ENCODE measurements at places on chromosomes 13 and 19.

DNA sequence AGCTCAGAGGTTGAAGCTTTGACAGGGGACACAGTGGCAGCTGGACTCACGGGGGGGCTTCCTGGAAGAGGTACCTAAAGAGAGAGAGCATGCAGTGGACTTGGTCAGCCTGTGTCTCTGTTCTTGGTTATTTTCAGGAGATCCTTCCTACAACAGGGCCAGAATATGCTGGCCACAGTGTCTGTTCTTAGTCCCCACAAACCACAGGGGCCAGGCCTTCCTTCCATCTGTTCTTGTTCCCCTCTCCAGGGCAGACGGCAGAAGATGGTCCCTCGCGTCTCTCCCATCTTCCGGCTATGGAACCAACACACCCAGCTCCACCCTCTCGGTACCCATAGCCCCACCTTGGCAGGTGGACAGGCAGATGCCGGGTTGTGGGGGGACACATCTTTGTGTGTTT lies 24.8 kb downstream of the MAST3 start:
- no peak for DNase-seq

- no peak for DNase-seq
These were observed 89.0 kb upstream of the SPATA13 start for GRCh38 chr13:24071423-24072075.

DNA sequence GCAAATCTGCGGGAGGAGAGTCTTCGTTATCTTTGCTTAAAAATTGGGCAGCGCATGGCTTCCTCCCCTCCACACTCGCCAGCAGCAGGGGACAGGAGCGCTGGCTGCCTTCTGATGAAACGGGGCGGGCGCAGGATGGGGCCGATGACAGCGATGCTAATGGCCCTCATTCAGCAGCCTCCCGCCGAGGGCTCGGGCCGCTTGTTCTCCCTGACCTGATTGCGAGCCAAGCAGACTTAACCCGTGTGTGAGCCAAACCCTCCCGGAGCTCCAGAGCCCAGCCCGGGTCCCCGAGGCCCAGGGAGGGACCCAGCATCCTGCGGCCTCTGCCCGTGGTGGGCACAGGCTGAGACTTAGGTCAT lies 90.3 kb downstream of the KDM4B start:
- peak; percentile 51 for DNase-seq

GRCh38 chr19:52034051-52034728 lies 6.0 kb upstream of the ZNF614 start:
- no peak for DNase-seq

- DNase-seq = no peak
These were observed 451.5 kb downstream of the PCDH17 start for GRCh38 chr13:58083064-58083463.

- DNase-seq = peak; percentile 31
These were observed 34.4 kb upstream of the MIR17HG start for GRCh38 chr13:91313103-91313502.

DNA sequence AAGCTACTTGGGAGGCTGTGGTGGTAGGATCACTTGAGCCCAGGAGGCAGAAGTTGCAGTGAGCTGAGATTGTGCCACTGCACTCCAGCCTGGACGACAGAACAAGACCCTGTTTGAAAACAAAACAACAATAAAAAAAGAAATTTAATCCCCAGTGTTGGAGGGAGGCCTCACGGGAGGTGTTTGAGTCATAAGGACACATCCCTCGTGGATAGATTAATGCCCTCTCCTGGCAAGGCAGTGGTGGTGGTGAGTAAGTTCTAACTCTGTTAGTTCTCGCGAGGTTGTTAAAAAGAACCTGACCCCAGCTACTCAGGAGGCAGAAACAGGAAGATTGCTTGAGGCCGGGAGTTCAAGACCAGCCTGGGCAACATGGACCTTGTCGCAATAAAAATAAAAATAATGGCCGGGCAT lies 27.6 kb upstream of the SIN3B start:
- no peak for DNase-seq

- DNase-seq = no peak
These were observed 2.6 kb downstream of the CIRBP start for GRCh38 chr19:1271528-1272422.

GRCh38 chr19:54388802-54389139 lies 24.0 kb upstream of the LAIR1 start:
- no peak for DNase-seq

DNA sequence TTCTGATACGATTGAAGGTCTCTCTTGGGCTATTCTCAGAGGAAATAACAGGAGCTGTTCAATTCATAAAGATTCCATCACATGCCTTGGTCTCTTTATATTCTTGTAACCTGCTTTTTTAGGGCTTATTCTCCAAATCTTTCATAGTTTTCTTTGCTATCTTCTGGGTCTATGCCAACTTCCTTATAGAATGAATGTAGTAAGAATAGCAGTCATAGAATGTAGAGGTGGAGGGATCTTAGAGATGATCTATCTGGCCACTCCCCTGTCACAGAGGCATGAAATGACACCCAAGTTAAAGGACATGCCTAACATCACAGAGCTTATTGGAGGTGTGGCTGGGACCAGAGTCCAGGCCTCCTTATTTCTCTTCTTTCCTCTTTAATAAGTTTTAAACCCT lies 13.2 kb downstream of the LCP1 start:
- no peak for DNase-seq

GRCh38 chr13:69168436-69168835 lies 939.2 kb upstream of the ATXN8OS start:
- no peak for DNase-seq

- no peak for DNase-seq
These were observed 307.2 kb downstream of the TEX29 start for GRCh38 chr13:111627596-111627995.

- DNase-seq = no peak
These were observed 50.5 kb downstream of the STARD13 start for GRCh38 chr13:33235078-33235477.

DNA sequence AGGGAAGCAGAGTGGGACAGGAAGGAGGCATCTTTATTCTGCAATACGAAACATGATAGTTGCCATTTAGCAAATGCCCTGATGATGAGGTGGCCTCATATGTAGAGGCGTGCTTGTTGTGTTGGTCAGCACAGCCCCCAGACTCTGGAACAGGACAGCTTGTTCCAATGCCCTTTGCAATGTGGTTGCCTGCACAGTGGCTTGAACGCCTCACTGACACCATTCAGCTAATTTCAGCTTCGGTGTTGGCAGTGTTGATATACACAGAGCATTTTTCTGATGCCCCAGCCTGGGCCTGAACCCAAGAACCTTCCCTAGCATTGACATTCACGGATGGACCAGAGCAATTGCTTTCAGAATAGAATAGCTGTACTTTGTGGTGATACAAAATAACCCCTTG lies 133.3 kb downstream of the HS6ST3 start:
- DNase-seq = peak; percentile 6

DNA sequence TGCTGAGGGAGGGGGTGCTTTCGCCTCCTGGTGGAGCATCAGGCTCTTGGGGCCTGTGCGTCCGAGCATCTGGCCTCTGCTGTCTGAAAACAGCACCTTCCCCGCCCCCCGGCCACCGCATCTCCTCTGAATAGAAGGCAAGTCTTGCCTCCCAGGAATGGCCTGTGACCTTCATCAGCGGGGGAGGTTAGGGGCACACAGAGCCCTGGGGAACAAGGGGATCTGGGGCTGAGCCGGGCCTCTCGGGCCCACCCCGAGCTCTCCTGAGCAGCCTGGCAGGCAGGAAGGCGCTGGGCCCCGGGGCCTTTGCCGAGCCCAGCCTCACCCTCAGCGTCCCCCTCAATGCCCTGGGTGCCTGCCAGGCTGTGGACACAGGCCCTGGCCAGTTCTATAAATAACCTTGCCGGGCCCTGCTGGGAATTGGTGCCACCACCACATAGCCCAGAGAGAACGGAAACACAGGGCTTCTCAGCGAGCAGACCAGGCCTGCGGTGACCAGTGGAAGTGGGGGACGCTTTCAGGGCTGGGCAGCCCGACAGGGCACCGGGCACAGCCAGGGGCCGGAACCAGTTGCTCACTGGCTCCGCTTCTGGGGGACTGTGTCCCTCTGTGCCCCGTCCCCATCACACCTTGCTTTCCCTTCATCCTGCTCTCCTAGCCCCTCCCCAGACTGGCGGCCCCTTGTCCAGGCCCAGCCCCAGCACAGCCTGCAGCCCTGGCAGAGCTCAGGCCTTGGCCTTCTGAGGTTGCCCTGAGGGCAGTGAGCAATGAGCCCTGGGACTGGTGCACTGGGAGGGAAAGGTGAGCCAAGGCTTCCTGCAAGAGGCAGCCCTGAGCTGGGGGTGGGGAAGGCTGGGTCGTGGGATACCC lies 9.5 kb downstream of the STK11 start:
- DNase-seq = peak; percentile 70

- no peak for DNase-seq
These were observed 2049.5 kb upstream of the PRR20A start for GRCh38 chr13:55091172-55091571.

DNA sequence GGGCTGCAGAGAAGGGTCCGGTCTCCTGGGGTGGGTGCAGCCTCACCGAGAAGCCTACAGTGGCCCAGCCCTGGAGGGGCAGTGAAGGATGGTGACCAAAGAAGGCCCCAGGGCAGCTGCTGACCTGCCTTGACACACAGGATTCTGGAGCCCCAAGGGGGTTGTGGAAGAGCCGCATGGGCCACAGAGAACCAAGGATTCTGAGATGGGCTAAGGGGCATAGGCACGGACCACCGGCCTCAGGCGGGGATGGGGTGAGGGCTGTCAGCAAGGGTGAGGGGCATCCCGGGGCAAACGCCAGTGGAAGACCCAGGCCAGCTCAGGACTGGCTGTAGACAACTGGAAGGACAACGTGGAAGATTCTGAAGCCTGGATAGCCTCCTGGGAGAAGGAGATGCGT lies 151.6 kb downstream of the TEX29 start:
- DNase-seq = no peak

- peak; percentile 52 for DNase-seq
These were observed at the start of gene PPFIA3 for GRCh38 chr19:49119411-49120324. PPFIA3 (plus strand) TSS chr19:49119544; CDS start chr19:49127874, 8,330 bp downstream.
